Activated CD4-positive, alpha-beta memory T cell treated with anti-CD3 and anti-CD28 coated beads, Interleukin-2, amount 10 ng/mL, durations not matched to agents 7 days and 5 days (primary cell): ENCODE measurements at places on chromosomes 5 and 9.

DNA sequence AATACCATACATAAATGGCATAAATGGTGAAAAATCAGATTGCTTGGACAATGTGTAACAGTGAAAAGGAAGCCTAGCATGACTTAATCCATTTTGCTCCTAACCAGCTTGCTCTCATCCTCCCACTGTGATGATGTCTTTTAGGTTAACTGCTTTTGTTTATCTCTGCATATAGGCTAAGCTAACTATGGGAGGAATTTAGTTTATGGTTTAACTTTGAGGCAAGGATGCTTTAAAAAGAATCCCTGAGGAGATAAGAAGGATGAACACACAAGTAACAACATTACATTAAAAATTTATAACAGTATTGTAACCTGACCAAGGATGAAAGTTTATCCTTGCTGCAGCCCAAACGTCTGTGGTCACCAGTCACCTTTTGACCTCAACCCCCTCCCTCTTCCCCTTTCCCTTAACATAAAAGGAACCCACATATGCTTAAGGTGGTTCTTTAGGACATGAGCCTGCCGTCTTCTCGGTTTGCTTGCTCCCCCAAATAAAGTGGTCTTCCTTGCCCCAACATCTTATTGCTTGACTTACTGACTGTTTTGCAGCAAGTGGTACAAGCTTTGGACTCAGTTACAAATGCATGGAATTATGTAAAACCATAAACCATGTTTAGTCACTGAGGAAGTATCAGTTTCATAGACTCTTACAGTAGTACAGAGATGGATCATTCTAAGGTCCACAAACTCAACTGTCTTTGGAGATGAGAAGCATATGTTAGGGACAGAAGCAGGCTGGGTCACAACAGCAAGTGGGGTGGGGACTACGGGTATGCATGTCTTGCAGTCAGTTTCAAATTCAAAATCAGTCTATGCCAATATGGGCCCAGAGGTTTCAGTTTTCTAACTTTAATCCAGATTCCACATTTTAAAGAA, 31.3 kb downstream of the AGXT2 start:
- peaks cover 2% of the 10 kb centered on the region for H3K4me1 ChIP-seq
- DNase-seq, result no peak
- no peak overlapping the region for H3K4me3 ChIP-seq
- no peak overlapping the region for H3K27ac ChIP-seq
- H3K36me3 ChIP-seq, result no peaks in the 10 kb centered on the region
- H3K27me3 ChIP-seq, result peaks cover 2% of the 10 kb centered on the region

- H3K27me3 ChIP-seq, result peaks cover 10% of the 10 kb centered on the region
- H3K4me1 ChIP-seq, result no peaks in the 10 kb centered on the region
- DNase-seq, result no peak
These were observed 421.4 kb upstream of the DAB2 start for GRCh38 chr5:39846144-39846543.

DNA sequence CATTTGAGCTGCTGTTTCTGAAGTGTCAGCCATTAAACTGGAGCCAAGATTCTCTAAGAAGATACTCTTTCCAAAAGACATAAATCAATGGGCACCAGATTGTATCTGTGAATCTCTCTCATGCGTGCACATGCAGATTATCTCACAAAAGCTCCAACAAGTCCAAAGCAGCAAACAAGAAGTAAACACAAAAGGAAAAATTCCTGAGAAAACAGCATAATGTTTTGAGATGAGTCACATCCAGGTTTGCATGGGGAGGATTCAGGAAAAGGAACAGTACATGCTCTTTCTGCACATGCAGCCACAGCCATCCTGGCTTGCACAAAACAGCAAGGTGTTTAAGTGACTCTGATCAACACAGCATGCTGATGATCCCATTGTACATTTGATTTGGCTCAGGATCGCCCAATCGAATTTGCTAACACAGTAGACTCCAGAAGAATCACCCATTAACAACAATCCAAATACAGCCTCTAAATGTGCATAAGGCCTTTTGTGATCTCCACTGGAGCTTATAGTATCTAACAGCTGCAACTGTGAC, 143.1 kb downstream of the ELAVL2 start:
- DNase-seq, result no peak
- no peak overlapping the region for H3K4me3 ChIP-seq
- no peaks in the 10 kb centered on the region for H3K27me3 ChIP-seq
- no peak overlapping the region for H3K27ac ChIP-seq

DNA sequence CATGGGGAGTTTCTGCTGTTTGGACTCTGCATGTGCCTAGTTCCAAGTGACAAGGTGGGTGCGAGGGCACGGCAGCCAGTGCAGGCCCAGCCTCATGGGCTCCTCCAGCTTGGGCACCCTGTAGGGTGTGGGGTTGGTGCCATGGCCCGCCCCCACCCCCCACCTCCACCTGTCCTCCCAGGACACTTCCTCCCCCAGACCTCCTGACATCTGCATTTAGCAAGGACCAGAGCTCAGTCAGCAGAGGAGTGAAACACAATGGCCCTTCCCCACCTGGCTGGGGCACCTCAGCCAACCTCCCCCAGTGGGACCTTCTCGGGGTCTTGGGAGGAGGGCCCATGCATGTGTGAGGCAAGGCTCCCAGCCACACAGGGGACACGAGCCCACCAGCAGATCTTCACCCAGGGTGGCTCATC, 1.9 kb upstream of the NKD2 start:
- H3K4me3 ChIP-seq, result no peak overlapping the region
- H3K36me3 ChIP-seq, result no peaks in the 10 kb centered on the region
- DNase-seq, result no peak
- peaks cover 38% of the 10 kb centered on the region for H3K4me1 ChIP-seq
- H3K27ac ChIP-seq, result no peak overlapping the region
- H3K27me3 ChIP-seq, result peaks cover 60% of the 10 kb centered on the region

- H3K4me1 ChIP-seq, result no peaks in the 10 kb centered on the region
- no peak overlapping the region for H3K4me3 ChIP-seq
- DNase-seq, result no peak
- H3K36me3 ChIP-seq, result peaks cover 2% of the 10 kb centered on the region
These were observed 25.5 kb downstream of the HK3 start for GRCh38 chr5:176873541-176874172.

- H3K27me3 ChIP-seq, result no peaks in the 10 kb centered on the region
- no peak for DNase-seq
- no peak overlapping the region for H3K27ac ChIP-seq
- H3K36me3 ChIP-seq, result no peaks in the 10 kb centered on the region
- no peaks in the 10 kb centered on the region for H3K4me1 ChIP-seq
- H3K4me3 ChIP-seq, result no peak overlapping the region
These were observed 491.2 kb upstream of the TLE4 start for GRCh38 chr9:79080536-79080935.

DNA sequence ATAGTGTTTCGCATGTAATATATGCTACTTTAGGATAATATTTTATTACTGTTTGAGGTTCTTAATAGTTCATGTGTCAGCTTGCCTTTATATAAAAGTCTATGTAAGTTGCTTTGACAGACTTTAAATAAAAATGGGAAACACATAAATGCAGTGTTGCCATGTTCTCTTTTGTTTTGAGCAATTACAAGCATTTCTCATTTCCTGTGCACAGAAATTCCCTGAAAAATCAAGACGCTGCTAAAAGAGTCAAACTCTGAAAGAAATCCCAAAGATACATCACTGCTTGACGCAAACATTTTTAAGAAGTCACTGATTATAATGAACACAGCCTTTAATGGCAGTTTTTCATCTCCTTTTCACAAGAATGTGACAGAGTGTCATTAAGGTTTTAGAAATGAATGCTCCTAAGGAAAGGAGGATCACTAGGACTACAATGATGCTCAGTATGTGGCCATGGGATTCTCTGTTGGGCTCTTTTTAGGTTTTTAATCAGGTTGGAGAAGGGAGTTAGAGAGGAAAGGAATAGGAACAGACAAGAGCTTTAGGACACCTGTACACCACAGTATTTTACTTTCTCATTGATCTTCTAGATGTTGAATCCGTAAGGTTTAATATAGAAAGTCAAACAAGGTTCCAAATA, 29.4 kb downstream of the ZCCHC7 start:
- no peak overlapping the region for H3K27ac ChIP-seq
- DNase-seq, result no peak
- H3K4me1 ChIP-seq, result peaks cover 29% of the 10 kb centered on the region
- no peaks in the 10 kb centered on the region for H3K27me3 ChIP-seq
- no peak overlapping the region for H3K4me3 ChIP-seq

DNA sequence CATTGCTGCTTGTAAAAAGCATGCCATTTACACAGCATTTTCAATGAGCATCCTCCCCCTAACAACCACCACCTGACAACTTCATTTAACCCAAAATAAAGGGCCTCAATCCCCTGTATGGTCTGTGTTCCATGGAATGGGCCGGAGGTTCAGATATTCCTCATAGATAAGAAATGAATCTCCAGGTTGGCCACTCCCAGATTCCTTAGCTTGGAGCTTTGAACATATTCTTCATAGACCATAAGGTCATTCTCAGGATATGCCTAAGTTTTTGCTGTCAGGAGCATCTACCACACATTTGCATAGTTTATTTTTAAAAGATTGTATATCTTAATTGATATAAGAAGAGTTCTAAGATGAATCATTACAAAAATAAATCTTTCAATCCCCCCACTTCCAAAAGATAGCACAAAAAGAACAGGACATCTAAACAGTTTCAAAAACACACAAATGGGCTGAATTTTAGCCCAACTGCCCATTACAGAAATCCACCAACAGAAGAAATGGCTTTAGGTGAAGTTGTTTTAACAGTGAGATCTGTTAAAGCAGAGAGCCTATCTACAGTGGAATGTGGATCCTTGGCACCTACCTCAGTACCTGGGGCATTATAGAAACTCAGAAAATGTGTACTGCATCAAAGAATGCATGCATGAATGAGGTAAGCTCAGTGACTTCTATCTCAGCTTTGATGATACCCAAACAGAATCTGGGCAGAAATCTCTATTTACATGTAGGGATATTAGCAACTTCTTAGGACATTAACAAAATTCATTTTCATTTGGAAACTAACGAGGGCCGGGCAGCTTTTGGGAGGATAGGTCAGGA, 179.8 kb downstream of the SEC61B start:
- no peak for DNase-seq
- no peak overlapping the region for H3K27ac ChIP-seq
- no peaks in the 10 kb centered on the region for H3K36me3 ChIP-seq
- H3K4me1 ChIP-seq, result no peaks in the 10 kb centered on the region
- H3K27me3 ChIP-seq, result peaks cover 15% of the 10 kb centered on the region

DNA sequence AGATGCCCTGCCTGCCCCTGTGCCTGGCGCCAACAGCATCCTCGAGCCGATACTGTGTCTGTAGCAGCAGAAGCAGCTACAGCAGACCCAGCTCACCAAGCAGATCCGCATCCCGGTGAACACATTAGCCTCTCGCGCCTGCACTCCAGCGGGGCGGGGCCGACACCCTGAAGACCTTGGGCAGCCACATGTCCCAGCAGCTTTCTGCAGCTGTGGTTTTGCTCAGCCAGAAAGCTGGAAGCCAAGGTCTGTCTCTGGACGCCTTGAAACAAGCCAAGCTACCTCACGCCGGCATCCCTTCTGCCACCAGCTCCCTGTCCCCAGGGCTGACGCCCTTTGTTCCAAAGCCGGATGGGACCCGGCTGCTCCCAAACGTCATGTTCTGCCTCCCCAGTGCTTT, 59.6 kb downstream of the ACTBL2 start:
- H3K36me3 ChIP-seq, result no peaks in the 10 kb centered on the region
- no peak overlapping the region for H3K27ac ChIP-seq
- DNase-seq, result no peak
- peaks cover 2% of the 10 kb centered on the region for H3K27me3 ChIP-seq

GRCh38 chr5:50667023-50667652, 701 bp downstream of the PARP8 start:
- H3K4me1 ChIP-seq, result peaks cover 44% of the 10 kb centered on the region
- no peaks in the 10 kb centered on the region for H3K27me3 ChIP-seq
- peaks cover 33% of the 10 kb centered on the region for H3K36me3 ChIP-seq
- H3K27ac ChIP-seq, result peak overlapping the region; percentile 99
- H3K4me3 ChIP-seq, result peak overlapping the region; percentile 99
- DNase-seq, result peak; percentile 59

GRCh38 chr9:125089331-125089730, 54.0 kb downstream of the SCAI start:
- peaks cover 13% of the 10 kb centered on the region for H3K36me3 ChIP-seq
- peaks cover 12% of the 10 kb centered on the region for H3K4me1 ChIP-seq

- no peak overlapping the region for H3K4me3 ChIP-seq
- no peak for DNase-seq
- H3K4me1 ChIP-seq, result no peaks in the 10 kb centered on the region
- peaks cover 22% of the 10 kb centered on the region for H3K27me3 ChIP-seq
These were observed 1.3 kb downstream of the FBXL7 start for GRCh38 chr5:15501091-15501791.

GRCh38 chr9:93491593-93492232, 38.3 kb upstream of the FAM120AOS start:
- H3K4me1 ChIP-seq, result peaks cover 19% of the 10 kb centered on the region
- no peak overlapping the region for H3K4me3 ChIP-seq
- DNase-seq, result no peak
- no peaks in the 10 kb centered on the region for H3K27me3 ChIP-seq
- H3K27ac ChIP-seq, result no peak overlapping the region

GRCh38 chr9:114830546-114830945, 24.7 kb upstream of the TNFSF15 start:
- no peak overlapping the region for H3K4me3 ChIP-seq
- peaks cover 10% of the 10 kb centered on the region for H3K4me1 ChIP-seq
- DNase-seq, result no peak
- H3K27me3 ChIP-seq, result peaks cover 29% of the 10 kb centered on the region
- no peaks in the 10 kb centered on the region for H3K36me3 ChIP-seq

GRCh38 chr9:36961561-36962325, 72.3 kb downstream of the PAX5 start:
- H3K4me3 ChIP-seq, result no peak overlapping the region
- H3K27me3 ChIP-seq, result peaks cover 12% of the 10 kb centered on the region
- DNase-seq, result no peak

- H3K4me1 ChIP-seq, result no peaks in the 10 kb centered on the region
- H3K36me3 ChIP-seq, result no peaks in the 10 kb centered on the region
- DNase-seq, result no peak
These were observed 1737.2 kb downstream of the MAT2B start for GRCh38 chr5:165242646-165243045.

GRCh38 chr9:22055090-22055489, 46.0 kb upstream of the CDKN2B start:
- H3K4me3 ChIP-seq, result no peak overlapping the region
- peaks cover 45% of the 10 kb centered on the region for H3K36me3 ChIP-seq
- peaks cover 8% of the 10 kb centered on the region for H3K27me3 ChIP-seq
- no peak overlapping the region for H3K27ac ChIP-seq
- H3K4me1 ChIP-seq, result peaks cover 37% of the 10 kb centered on the region

DNA sequence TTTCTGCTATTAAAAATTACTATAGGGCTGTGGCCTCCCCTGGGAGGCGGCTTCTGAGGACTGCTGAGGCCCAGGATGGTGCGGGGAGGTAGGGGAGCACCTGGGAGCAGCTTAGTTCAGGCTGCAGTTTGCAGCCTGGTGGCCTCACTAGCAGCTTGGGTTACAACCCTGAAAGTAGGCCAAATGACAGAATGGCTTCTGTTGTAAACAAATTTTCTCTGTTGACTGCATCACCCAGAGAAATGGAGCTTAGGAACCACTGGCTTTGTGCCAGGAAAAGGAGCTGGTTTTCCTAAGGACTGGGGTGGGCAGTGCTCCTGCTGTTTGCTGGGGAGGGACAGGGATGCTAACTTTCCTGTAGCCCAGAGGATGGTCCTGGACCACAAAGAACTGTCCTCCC, 130.3 kb downstream of the ENTREP1 start:
- H3K4me3 ChIP-seq, result no peak overlapping the region
- no peaks in the 10 kb centered on the region for H3K36me3 ChIP-seq
- DNase-seq, result no peak
- H3K27ac ChIP-seq, result no peak overlapping the region
